ENCODE measurements at places on chromosomes 5 and 9. TPM values are rescaled to one million over a fixed set of nuclear protein-coding genes. Genes with fewer than 3 reads are reported as not detected.

DNA sequence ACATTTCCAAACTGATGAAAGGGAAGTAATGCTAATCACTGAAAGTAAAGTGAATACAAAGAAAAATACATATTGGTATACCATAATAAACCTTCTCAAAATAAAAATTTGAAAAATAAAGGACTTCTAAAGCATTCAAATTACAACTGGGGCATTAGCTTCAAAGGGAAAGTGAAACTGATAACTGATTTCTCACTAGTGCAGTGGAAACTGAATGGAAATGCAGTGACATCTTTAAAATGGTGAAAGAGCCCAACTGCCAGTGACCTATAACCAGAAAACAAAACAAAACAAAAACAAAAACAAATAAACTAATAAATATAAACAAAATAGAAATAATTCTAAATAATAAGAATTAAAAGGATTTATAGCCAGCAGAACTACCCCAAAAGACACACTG is 297.5 kb upstream of the GRIN3A start:
- peak; percentile 1 for DNase-seq

DNA sequence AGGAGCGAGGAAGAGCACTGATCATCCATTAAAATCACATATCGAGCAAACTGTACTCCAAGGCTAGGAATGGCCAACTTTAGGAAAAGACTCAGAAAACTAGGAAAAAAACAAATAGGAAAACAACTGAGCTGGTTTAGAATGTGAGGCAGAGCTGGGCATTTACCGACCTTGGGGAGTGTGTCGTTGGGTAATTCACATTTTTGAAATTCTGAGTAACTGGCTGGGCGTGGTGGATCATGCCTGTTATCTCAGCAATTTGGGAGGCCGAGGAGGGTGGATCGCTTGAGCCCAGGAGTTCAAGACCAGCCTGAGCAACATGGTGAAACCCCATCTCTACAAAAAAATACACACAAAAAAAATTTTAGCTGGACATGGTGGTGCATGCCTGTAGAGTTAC is 70.1 kb downstream of the ZFAND5 start:
- no peak for DNase-seq

DNA sequence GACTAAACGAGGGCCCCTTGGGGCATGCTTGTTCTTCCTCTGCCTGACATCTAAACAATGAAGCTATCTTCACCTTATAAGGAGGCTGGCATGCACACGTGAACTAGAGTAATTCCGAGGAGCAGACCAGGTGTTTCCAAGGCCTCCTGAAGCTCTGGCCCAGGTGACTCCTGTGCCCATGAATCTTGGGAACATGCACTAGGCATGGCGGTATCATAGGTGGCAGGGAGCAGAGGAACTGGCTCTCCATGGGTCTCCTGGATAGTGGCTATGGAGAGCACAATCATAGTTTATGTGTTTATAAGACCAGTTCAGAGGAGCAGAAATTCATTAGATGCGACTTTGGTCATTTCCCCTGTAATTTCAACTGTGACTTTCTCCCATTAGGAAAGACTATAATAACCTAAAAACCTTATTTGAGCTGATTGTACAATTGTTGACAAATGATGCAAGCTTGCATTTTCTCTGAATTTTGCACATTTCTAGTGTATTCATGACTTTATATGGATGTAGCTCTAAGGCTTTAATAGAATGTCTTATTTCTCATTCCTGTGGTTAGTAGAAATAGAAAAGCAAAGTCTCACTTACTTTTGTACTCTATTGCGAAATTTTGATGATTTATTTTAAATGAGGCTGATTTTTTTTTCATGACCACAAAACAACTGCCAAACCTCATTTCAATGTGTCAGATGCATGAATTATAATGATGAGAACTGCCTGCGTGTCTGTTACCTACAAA is 135.3 kb upstream of the RPS23 start:
- no peak for DNase-seq

DNA sequence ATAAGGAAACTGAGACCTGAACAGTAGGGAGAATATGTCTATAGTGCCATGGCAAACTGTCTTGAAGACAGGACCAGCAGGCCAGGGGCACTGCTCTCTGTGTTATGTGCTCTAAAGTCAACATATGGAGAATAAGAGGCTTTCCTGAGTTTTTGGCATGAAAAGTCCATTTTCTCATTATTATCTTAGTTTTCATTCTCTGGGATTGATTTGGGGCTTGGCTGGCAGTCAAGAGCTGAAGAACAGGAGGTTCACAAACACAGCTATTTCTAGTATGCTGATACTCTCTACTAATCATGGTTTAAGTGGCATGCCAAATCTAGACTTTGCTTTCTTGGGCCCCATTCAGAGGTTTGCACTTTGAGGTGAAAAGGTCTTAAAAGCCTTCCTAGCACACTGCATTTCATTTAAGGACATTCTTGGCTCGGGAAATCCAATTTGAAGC is 404.4 kb downstream of the ZNF608 start:
- no peak for DNase-seq

GRCh38 chr9:76525196-76525595 is 66.2 kb downstream of the GCNT1 start:
- no peak for DNase-seq

DNA sequence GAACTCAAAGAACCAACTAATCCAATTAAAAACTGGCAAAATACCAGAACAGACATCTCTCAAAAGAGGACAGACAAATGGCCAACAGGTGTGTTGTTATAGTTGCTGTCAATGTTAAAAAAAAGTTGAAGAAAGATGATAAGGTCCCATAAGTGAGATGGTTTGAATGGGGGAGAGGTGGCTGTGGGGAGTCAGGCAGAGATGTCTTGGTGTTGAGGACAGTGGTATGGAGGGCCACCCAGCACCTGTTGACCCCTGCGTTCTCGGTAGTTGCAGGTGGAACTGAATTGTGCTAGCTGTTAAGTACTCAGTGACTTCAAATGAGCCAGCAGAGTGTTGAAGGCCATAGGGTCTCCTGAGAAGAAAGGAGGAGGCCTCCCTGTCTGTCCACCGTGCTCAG is 55.9 kb upstream of the PITX1 start:
- DNase-seq = no peak

NAIF1 gene
- polyA plus RNA-seq = 12.9 TPM

DNA sequence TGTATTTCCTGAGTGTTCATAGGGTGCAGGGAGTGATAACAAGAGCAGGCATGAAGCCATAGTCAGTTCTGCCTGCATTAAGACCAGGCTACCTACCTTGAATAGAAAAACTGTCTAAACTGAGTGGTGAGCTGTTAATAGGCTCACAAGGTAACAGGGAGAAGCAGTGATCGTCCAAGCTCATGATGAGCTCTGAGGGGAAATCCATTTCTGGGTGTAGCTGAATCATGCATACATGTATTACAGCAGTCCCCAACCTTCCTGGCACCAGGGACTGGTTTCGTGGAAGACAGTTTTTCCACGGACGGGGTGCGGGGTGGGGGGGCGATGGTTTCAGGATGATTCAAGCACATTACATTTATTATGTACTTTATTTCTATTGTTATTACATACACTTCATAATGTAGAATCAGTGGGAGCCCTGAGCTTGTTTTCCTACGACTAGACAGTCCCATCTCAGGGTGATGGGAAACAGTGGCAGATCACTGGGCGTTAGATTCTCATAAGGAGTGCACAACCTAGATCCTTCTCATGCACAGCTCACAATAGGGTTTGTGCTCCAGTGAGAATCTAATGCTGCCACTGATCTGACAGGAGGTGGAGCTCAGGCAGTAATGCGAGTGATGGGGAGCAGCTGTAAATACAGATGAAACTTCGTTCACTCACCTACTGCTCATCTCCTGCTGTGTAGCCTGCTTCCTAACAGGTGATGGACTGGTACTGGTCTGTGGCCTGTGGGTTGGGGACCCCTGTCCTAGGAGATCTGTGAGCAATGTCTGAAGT is 100.0 kb upstream of the IL6ST start:
- no peak for DNase-seq

RASEF gene
- not detected for polyA plus RNA-seq

DNA sequence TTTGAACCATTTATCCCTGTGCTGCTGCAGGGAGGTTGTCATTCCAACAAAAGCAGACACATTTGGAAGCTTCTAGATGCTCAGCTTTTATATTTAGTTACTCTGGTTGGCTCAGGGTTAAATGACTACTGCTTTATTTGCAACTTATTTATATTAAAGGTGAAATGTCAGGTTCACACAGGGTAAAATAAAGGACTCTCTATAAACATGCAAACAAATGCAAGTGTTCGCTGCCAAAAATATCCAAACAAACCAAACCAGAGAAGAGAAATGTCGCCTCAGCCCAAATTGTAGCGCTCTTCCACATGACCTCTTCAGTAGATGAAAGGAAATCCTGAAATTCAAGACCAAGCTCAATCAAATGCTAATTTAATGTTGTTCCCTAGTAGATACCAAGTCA is 57.0 kb upstream of the LIFR start:
- no peak for DNase-seq

PHYHD1 gene
- 0.40 TPM for polyA plus RNA-seq

Measured in CD4-positive, CD25-positive, alpha-beta regulatory T cell (primary cell).